ENCODE measurements at places on chromosomes 16 and 17. TPM values are rescaled to one million over a fixed set of nuclear protein-coding genes. Genes with fewer than 3 reads are reported as not detected.

C16orf95 gene
- total RNA-seq, result 2.5 TPM

GFAP gene
- 1.1 TPM for total RNA-seq

IGF2BP1 gene
- not detected for total RNA-seq

VASN gene
- 34.6 TPM for total RNA-seq

PRSS36 gene
- not detected for total RNA-seq

MYH2 gene
- not detected for total RNA-seq

DNA sequence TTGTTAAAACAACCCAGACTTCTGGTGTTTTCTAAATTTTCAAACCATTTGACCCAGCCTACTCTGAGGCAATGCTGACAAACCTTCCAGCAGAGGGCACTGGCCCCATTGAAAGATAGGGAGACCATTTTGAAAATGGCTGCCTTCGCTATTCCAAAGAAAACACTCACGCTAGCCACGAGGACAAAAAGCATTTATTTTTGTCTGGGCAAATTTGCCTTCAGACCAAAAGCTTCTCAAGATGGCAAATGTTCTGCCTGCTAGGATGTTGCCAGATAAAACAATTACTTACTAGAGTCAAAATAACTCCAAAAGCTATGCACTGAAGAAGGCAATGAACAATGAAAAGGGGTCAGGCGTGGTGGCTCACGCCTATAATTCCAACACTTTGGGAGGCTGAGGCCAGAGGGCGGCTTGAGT, 296.7 kb upstream of the IRX5 start:
- H3K4me3 ChIP-seq, result no peak overlapping the region
- H3K36me3 ChIP-seq, result no peaks in the 10 kb centered on the region
- H3K4me1 ChIP-seq, result no peaks in the 10 kb centered on the region
- H3K27ac ChIP-seq, result no peak overlapping the region
- no peaks in the 10 kb centered on the region for H3K27me3 ChIP-seq
- no peak for DNase-seq

- DNase-seq, result no peak
- no peaks in the 10 kb centered on the region for H3K36me3 ChIP-seq
- H3K27me3 ChIP-seq, result no peaks in the 10 kb centered on the region
- no peaks in the 10 kb centered on the region for H3K4me1 ChIP-seq
- H3K27ac ChIP-seq, result no peak overlapping the region
- H3K4me3 ChIP-seq, result no peak overlapping the region
Measured at GRCh38 chr16:50502616-50503011, 45.6 kb upstream of the NKD1 start.

DNA sequence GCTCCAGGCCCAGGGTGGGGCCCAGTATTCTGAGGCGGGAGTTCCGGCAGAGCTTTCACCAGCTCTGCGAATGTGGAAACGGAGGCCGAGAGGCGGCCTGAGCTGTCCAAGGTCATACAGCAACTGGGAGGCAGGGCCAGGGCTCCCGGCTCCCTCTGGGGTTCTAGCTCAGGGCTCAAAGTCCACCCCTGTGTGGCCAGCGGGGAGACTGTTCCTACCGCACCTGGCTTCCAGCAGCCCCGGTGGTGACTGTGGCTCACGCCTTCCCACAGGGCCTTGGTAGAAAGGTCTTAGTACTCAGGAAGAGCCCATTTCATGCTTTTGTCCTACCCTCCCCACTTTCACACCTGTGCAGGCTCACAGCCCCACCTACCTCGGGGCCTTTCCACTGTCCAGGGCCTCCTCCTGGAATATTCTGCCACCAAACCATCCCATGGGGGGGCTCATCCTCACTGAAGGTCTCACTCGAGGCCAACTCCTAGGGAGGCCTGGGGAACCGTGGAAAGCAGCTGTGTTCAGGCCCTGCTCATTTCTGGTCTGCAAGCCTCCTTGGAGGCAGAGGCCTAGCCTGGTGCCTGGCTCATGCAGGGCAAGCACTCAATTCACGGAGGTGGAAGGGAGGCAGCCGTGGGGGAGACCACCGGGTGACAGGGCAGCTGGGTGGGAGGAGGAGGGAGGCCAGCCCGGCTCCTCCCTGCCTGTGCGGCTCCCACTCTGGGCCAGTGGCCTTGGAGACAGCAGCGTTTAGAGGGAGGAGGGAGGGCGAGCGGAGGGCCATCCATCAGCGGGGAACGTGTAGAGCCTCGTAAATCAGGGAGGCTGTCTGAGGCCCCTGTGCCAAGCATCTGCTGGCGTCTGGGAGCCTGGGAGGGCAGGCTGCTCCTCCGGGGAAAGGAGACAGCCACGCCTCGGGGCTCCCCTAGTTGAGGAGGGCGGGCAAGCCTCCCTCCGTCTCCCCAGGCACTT, 12.7 kb upstream of the DOC2B start:
- H3K4me1 ChIP-seq, result no peaks in the 10 kb centered on the region
- H3K4me3 ChIP-seq, result no peak overlapping the region
- no peaks in the 10 kb centered on the region for H3K36me3 ChIP-seq
- H3K27me3 ChIP-seq, result no peaks in the 10 kb centered on the region
- no peak for DNase-seq

GRCh38 chr17:16459855-16460550, 32.0 kb downstream of the LRRC75A start:
- H3K27me3 ChIP-seq, result no peaks in the 10 kb centered on the region
- H3K27ac ChIP-seq, result no peak overlapping the region
- no peak for DNase-seq
- H3K36me3 ChIP-seq, result no peaks in the 10 kb centered on the region
- no peaks in the 10 kb centered on the region for H3K4me1 ChIP-seq
